ENCODE measurements at places on chromosomes 12 and 14. TPM values are rescaled to one million over a fixed set of nuclear protein-coding genes. Genes with fewer than 3 reads are reported as not detected.

The PPP4R4 gene
- 6.7 TPM for total RNA-seq

The NRDE2 gene
- 21.5 TPM for total RNA-seq

The USP44 gene
- 2.2 TPM for total RNA-seq

The EEF1AKMT3 gene
- total RNA-seq = 4.0 TPM

The SOAT2 gene
- 0.83 TPM for total RNA-seq

The EFS gene
- not detected for total RNA-seq

The AQP5 gene
- not detected for total RNA-seq

The B3GNT4 gene
- total RNA-seq = not detected

The RDH12 gene
- total RNA-seq = not detected

The CNIH1 gene
- 48.3 TPM for total RNA-seq

The BDKRB2 gene
- total RNA-seq = not detected

The LYZ gene
- 134 TPM for total RNA-seq

The PTGER2 gene
- total RNA-seq = 52.1 TPM

The NKX2-1 gene
- not detected for total RNA-seq

The ZNF891 gene
- 4.0 TPM for total RNA-seq

The CELA1 gene
- 0.50 TPM for total RNA-seq

The DPY19L2 gene
- total RNA-seq = 2.0 TPM

The KRT86 gene
- not detected for total RNA-seq

The LTA4H gene
- total RNA-seq = 44.5 TPM

The TGFB3 gene
- total RNA-seq = 6.5 TPM

The OR6C2 gene
- not detected for total RNA-seq
